ENCODE measurements at places on chromosomes 1 and 21.

GRCh38 chr21:44930543-44930981, 9.3 kb upstream of the SLX9 start:
- no peak for DNase-seq

DNA sequence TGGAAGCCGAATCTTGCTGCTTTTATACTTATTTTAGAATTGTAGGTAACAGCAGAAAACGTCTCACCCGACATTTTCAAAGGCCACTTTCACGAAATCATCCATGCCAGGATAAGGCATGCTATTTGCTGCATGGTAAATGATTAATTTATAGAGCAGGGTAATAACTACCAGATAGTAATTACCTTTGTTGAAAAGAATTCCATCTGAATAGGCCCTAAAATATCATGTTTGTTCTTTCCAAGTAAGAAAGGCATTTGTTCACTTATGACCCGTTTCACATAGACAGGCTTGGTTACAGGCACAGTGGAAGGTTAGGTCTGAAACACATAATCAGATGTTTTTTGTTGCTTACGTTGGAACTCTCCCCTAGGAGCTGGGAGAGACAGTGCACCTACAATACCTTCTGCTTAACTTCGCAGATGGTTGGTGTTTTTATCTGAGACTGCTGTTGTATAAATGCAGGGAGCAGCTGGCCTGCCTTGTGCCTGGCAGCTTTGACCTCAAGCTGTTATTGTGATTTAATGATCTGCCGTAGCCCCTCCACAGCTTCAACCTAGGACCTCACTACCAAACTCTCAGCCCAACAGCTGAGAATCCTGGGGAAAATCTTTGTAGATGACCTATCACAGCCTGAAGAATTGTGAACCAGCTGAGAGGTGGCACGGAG, 1.6 kb downstream of the SLC44A3 start:
- DNase-seq: peak; percentile 65

- DNase-seq: no peak
These were observed 5.1 kb downstream of the PODN start for GRCh38 chr1:53066891-53067738.

DNA sequence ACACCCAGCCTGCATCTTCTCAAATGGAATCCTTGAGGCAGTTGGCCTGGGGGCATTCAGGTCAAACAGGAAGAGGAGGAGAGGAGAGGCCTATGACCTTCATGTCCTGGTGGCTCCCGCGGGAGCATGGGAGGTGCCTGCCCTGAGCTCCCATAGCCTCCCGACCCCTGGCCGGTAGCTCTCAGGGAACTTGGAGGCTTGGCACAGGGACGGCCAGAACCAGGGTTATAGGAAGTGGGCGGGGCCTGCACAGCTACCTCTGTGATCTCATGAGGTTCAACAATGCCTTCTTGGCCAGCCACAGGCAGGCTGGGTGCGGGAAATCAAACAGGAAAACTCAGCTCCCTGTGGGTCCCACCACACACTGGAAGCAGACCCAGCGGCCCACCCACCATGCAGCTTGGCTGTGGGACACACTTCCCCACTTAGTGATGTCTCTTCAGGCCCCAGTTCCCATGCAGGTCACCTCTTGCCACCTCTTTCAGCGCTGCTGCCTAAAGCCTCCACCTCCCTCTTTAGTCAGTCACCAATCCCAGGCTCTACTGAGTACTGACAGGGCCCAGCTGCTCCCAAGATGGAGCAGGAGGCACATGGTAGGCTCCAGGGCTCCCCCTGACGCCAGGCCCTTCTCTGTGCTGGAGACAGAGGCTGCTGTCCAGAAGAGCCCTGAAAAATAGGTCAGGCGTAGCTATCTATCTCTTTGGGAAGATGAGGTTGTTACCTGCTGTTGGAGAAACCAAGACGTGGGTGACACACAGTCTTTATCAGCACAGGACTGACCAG, at the start of gene SLFNL1:
Gene SLFNL1, minus strand, starts transcription at position 200 of the 783 bp plus-strand sequence. CDS start 1,065 bp downstream, outside the sequence.
- DNase-seq: no peak

GRCh38 chr1:5769146-5769545, 223.1 kb downstream of the NPHP4 start:
- DNase-seq: no peak

- no peak for DNase-seq
These were observed 55.5 kb downstream of the GADD45A start for GRCh38 chr1:67740543-67740942.

DNA sequence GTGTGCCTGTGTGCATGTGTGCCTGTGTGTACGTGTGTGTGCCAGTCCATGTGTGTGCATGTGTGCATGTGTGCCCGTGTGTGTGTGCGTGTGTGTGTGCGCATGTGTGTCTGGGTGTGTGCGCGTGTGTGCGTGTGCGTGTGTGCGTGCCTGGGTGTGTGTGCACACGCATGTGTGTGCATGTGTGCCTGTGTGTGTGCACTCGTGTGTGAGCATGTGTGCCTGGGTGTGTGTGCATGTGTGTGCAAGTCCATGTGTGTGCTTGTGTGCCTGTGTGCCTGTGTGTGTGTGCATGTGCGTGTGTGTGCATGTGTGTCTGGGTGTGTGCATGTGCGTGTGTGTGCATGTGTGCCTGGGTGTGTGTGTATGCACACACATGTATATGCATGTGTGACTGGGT, 28.7 kb upstream of the COL6A2 start:
- no peak for DNase-seq

GRCh38 chr1:40432644-40433390, 17.5 kb upstream of the ZFP69B start:
- DNase-seq: no peak

GRCh38 chr1:99849744-99850458, at the start of gene AGL:
AGL (plus strand) TSS chr1:99850361; CDS start chr1:99851043, 682 bp downstream.
- peak; percentile 85 for DNase-seq

GRCh38 chr1:203954788-203955552, 93.6 kb downstream of the SNRPE start:
- DNase-seq: no peak

GRCh38 chr1:223844787-223845036, 1.0 kb downstream of the TP53BP2 start:
- no peak for DNase-seq

- no peak for DNase-seq
These were observed 1.5 kb downstream of the MORC3 start for GRCh38 chr21:36321325-36322082.

DNA sequence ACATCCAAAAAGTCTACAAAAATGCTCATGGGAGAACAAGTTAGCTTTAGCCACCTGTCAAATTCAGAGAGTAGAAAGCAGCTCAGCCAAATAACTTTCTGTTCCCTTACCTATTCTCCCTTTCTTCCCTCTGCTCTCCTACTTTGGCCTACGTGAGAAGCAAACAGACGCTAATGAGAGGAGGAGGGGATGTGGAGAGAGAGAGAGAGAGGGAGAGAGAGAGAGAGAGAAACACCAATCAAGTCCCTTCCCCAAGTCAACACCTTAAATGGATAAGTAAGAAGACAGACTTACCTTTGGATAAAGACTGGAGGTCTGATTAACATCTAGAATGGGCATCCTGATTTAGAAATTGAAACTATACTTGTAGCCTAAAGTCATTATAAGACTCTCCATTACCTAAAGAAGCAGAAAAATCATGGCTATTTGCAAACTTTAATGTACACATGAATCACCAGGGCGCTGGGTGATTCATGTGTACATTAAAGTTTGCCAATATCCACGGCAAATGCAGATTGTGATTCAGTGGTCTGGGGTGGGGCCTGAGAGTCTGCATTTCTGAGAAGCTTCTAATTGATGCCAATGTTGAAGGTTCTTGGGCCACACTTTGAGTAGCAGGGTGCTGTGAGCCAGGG, 13.1 kb upstream of the DUSP12 start:
- DNase-seq: no peak

DNA sequence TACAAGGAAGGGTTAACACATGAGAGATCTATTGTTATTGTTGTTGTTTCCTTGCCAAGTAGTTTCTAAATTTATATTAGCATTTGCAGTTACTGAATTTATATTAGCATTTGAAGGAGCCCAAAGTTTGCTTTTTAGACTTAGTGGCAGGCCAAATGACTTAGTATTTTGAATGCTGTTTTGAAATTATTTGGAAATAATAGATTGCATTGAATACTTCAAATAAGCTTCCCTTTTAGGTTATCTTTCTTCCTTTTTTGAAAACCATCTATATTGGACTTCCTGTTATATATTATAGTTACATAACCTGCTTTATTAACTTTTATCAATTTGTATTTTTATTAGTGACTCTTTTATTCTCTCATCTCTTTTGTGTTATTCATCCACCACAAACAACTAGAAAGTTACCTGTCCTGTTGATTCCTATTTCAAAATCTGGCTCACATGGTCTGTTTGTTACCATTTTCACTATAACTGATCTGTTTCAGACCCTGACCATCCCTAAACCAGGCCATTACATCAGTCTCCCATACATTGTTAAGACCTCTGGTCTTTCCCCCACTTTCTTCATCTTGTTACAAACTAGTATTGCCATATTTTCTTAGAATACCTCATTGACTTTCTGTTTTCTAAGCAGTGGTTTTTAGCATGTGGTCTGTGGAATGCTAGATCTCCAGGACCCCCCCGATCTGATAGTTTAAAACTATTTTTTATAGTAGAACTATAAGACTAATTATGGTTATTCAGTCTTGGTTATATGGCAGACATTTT, 185.2 kb downstream of the RASAL2 start:
- no peak for DNase-seq

DNA sequence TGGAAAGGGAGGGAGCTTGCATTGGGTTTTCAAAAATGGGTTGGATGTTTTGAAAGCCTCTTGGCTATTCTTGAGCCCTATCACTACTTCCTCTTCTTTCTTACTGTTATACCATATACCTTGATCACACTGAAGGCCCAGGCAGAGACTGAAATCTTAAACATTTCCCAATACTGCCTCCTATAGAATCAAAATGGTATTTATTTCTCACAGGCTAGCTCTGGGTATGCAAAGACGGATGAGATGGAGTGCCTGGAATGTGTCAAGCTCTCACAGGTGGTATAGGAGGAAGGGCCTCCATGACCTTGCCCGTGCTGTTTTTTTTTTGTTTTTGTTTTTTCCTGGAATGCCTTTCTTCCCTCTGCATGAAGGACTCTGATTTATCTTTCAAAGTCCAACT, 268.4 kb upstream of the USP24 start:
- DNase-seq: no peak

- no peak for DNase-seq
These were observed 57.9 kb upstream of the AJAP1 start for GRCh38 chr1:4596486-4596885.

GRCh38 chr1:40956407-40956806, 23.1 kb upstream of the CTPS1 start:
- DNase-seq: no peak

DNA sequence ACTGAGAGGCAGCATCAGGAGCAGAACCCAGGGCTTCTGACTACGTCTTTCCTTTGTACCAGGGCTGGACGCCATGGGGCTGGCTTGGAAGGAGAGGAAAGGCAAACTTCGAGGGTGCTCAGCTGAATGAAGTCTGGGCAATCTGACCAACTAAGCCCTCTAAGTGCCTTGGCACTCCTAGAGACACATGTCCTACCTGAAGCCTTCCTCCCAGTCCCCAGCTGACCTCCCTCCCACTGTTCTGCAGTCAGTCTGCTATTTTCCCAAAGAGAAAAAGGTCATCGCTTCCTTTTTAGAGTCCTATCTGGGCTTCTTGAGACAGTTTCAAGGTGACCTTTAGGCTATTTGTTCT, 5.2 kb downstream of the SLC9A1 start:
- DNase-seq: no peak

Measured in NCI-H2171 (cell line).